ENCODE measurements at places on chromosomes 11 and 22.

DNA sequence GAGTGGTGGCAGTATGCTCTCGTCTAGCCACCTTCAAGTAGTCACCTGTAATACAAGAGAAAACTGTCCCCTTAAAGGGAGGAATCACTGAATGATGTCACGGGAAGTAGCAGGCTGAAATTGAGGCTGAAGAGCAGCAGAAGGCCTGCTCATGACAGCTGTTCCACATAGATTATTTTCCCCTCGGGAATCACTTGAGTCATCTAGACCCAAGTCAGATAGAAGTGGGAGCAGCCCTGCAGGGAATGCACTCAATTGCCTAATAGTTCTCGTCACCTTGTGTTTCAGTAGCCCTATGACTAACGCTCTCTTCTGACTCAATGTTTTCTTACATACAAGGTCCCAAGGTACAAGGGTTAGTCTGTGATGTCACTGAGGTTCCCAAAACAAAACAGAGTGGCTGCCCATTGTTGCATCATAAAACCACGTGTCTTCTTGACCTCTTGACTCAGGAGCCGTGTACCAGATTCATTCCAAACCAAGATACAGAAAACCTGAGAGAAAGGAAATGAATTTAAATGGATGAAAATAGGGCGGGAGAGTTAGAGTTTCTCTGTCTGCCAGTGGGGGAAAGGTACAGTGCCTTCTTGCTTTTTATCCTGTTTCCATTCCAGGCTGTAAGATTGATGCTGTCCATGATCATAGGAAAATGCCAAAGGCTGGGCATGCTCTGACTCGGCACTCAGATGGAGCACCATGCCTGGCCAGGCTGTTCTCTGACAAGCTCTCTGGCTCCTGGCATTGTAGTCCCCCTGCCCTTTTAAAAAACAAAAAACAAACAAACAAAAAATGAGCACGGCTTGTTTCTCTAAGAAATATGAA is 21.6 kb upstream of the C11orf96 start:
- DNase-seq = peak; percentile 96

DNA sequence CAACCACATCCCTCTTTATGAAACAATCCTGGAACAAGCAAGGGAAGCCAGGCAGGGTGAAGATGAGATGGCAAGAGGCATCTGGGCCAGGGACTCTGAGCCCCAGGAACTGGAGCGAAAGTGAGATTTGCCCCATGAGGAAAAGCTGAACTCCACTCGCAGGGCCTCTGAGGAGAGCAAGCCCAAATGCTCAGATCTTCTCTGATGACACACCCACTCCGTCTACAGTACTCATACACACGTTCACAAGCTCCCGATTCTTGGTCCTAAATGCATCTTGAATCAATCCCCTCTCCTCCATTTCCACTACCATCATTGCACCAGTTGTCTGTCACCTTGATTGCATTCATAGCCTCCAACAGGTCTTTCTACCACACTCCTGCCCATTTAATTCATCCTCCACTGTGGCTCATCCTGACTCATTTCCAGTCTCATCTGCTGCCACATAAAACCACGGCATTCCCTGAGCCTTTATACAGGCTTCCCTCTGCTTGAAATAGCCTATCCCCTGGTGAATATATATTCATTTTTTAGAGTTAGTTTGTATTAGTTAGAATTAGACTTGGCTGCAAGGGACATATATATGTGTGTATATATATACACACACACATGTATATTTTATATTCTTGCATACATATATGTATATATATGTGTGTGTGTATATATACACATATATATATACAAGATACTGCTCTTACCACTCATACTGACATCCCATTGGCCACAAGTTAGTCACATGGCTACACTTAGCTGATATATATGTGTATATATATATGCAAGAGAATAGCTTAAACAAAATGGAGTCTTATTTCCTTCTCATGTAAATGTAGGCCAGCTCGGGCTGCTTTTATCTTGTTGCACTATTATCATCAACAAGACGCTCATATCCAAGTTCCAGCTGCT is 1.4 kb upstream of the APOA5 start:
- peak; percentile 64 for DNase-seq

- no peak for DNase-seq
Measured at GRCh38 chr11:82981852-82982251, 80.3 kb downstream of the DDIAS start.

DNA sequence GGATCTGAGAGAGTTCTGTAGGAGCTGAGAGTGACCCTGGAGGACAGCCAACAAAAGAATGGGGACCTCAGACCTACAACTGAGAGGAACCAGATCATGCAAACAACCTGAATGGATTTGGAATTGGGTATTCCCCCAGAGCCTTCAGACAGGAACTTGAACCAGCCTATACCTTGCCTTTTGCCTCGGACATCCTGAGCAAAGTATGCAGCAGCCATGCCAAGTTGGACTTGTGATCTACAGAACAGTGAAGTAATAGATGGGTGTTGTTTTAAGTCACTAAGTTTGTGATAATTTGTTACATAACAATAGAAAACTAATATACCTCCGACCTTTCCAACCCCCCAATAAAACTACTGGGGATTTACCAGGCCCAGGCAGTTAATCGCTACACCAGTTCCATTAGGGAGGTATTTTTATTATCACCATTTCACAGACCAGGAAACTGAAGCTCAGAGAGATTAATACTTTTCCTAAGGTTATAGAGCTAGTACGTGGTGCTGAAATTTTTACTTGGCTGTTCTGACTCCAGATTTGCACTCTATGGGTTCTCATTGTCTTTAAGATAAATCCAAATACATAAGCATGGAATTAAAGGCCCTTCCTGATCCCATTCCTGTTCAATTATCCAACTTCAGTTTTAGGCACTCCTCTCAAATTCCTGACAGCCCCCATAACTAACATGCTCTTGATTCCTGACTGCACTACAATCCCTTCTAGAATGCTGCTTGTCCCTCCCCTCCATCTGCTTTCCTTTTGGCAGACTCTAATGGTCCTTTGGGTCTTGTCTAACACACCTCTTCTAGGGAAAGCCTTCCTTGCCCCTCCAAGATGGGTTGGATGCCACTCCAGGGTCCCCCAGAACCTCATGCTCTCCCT is 1.7 kb upstream of the RASSF10 start:
- DNase-seq = no peak

GRCh38 chr22:27844656-27845591 is 43.4 kb upstream of the MN1 start:
- no peak for DNase-seq

DNA sequence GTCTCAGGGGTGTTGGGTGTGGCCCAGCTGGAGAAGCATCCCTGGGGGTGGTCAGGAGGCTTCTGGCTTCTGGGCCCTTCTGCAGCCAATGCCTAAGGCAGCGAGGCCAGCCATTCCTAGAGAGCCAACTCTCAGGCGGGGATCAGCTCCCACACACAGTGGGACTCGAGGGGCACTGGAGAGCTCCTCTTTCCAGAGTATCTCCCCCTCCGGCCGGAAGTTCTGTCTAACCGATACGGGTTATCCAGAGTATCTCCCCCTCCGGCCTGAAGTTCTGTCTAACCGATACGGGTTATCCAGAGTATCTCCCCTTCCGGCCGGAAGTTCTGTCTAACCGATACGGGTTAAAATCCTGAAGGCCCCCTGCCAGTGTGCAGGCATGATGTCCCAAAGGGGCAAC is 71.2 kb upstream of the B3GAT1 start:
- no peak for DNase-seq

GRCh38 chr11:14070896-14071295 is 108.4 kb downstream of the SPON1 start:
- DNase-seq = no peak

- no peak for DNase-seq
Measured at GRCh38 chr11:92782806-92783205, 186.6 kb upstream of the MTNR1B start.

GRCh38 chr11:32428665-32429303 is 6.6 kb downstream of the WT1 start:
- no peak for DNase-seq

GRCh38 chr11:12224537-12224893 is 114.1 kb downstream of the MICAL2 start:
- DNase-seq = no peak

Measured in RWPE1 (cell line).